ENCODE measurements at places on chromosomes 1 and 21.
A peak's percentile ranks its signal among the peaks of the same experiment; 100 is the strongest.

- no peaks in the 10 kb centered on the region for H3K36me3 ChIP-seq
- no peaks in the 10 kb centered on the region for H3K4me1 ChIP-seq
- no peak for DNase-seq
- no peaks in the 10 kb centered on the region for H3K27me3 ChIP-seq
- no peak overlapping the region for H3K4me3 ChIP-seq
- H3K27ac ChIP-seq: no peak overlapping the region
Measured at GRCh38 chr1:30763651-30764248, 6.2 kb upstream of the LAPTM5 start.

DNA sequence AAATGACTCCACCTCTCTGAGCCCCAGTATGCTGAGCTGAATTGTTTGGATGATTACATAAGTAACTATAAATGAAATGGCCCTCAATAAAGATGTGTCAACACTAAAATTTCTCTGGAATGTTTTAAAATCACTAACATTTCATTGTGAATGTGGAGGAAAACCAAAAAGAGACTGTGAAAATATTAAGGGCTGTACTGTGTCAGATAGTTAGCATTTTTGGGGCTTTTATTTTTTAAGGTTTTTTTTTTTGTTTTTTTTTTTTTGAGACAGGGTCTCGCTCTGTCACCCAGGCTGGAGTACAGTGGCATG, 6.3 kb downstream of the MYOC start:
- no peaks in the 10 kb centered on the region for H3K4me1 ChIP-seq
- peaks cover 20% of the 10 kb centered on the region for H3K27me3 ChIP-seq
- no peak for DNase-seq
- no peaks in the 10 kb centered on the region for H3K36me3 ChIP-seq
- no peak overlapping the region for H3K27ac ChIP-seq

DNA sequence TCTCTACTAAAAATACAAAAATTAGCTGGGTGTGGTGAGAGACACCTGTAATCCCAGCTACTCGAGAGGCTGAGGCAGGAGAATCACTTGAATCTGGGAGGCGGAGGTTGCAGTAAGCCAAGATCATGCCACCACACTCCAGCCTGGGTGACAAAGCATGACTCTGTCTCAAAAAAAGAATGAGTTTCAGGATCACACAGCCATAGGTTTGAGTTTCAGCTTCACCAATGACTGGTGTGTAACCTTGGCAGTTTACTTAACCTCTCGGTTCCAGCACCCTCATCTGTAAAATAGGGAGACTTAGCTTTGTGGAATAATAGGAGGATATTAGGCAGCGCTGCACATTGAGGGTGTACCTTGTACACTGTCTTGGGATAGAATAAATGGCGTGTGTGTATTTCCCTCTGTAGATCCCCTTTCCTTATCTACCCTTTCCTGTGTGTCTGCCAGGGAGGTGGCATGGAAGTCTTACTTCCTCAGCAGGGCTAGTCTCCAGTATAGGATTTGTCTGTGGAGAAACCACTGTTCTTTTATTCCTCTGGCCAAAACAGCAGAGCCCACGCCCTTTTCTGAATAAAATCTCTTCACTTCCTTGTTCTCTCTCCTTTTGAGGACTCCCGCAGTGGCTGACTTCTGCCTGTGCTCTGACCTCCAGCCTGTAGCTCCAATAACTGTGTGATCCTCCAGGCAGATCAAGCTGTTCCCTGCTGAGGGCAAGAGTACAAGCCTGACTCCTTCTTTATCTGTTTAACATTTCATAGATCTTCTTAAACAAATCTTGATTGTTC, 90.4 kb downstream of the HHAT start:
- no peaks in the 10 kb centered on the region for H3K27me3 ChIP-seq
- H3K27ac ChIP-seq: no peak overlapping the region
- no peak overlapping the region for H3K4me3 ChIP-seq
- no peaks in the 10 kb centered on the region for H3K4me1 ChIP-seq
- DNase-seq: no peak

DNA sequence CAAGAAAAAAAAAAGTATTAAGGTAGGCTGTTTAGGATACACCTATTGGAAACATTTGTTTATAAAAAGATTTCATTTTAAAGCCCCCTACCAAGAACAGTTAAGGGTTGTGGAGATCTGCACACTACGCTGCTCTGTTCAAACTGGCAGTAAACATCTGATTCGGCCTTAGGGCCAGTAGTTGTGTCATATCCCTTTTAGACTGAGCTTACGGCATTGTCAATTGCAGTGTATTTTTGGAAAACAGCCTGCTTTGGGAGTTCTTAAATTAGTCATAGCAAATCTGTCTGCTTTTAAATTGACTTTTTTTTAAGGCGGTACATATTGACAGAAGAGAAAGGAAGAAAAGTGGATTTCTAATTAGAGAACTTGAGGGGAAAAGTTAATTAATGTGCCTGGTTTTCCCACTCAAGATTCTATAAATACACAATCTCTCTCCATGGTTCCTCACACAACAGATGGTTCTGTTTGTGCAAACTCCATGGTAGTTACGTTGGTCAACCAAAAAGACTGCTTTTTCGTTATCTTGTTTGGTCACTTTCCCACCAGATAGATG, 1.7 kb upstream of the ELK4 start:
- H3K27ac ChIP-seq: no peak overlapping the region
- DNase-seq: peak; percentile 78
- no peaks in the 10 kb centered on the region for H3K27me3 ChIP-seq
- H3K4me3 ChIP-seq: no peak overlapping the region
- peaks cover 24% of the 10 kb centered on the region for H3K4me1 ChIP-seq

DNA sequence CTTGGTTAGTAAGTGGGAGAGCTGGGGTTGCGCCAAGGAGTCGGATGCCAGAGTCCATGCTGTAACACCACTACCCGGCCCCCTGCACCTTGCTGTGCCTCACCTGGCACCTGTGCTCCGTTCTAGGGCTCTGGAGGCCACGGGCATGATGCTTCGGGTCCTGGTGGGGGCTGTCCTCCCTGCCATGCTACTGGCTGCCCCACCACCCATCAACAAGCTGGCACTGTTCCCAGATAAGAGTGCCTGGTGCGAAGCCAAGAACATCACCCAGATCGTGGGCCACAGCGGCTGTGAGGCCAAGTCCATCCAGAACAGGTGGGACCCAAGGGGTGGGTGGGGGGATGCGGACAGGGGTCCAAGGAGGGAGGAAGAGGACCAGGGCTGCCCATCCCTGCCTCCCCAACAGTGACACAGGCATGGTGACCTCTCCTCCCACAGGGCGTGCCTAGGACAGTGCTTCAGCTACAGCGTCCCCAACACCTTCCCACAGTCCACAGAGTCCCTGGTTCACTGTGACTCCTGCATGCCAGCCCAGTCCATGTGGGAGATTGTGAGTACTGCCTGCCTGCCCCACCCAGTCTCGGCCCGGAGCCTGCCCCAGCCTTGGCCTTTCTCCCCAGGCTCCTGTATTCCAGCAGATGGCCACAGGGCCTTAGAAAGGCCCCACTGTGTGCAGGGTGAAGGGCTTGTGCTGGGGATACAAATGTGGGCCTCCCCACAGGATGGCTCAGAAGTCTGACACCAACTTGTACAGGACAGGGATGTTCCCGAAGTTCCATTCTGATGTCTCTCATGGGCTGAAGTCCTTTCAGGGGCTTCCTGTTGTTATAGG, 9.6 kb upstream of the HTR6 start:
- H3K4me1 ChIP-seq: peaks cover 24% of the 10 kb centered on the region
- no peak overlapping the region for H3K4me3 ChIP-seq
- no peak overlapping the region for H3K27ac ChIP-seq
- H3K27me3 ChIP-seq: no peaks in the 10 kb centered on the region
- no peaks in the 10 kb centered on the region for H3K36me3 ChIP-seq
- no peak for DNase-seq

- DNase-seq: no peak
- H3K27me3 ChIP-seq: no peaks in the 10 kb centered on the region
- H3K4me3 ChIP-seq: no peak overlapping the region
- H3K27ac ChIP-seq: no peak overlapping the region
- no peaks in the 10 kb centered on the region for H3K36me3 ChIP-seq
Measured at GRCh38 chr1:16162163-16162822, 6.4 kb upstream of the EPHA2 start.

DNA sequence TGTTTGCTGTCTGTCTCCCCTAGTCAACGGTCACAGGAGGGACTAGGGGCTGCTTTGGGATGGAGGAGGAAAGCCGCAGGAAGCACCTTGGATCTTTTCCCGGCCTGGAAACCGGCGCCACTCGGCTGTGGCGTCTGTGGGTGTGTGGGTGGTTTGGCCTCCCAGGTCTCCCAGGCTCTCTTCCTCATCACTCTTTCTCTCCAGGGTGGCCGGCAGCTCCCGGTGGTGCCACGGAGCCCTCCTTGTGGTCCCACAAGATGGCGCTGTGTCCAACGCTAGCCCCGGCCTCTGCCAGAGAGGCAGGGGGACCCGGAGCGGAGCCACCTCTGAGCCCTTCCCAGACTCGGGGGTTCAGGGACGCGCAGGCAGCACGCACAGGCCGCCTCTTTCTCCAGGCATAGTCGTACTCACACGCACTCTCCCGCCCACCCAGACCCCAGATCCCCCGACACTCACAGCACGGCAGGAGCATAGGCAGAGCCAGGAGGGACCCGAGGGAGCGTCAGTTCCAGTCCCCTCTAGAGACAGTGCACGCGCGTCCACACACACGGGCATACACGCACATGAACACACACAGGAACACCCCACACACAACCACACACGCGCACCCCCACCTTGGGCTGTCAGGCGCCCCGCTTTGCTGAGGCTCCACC, 31.2 kb downstream of the CDCP2 start:
- peaks cover 19% of the 10 kb centered on the region for H3K4me1 ChIP-seq
- no peaks in the 10 kb centered on the region for H3K27me3 ChIP-seq
- H3K4me3 ChIP-seq: peak overlapping the region; percentile 51

DNA sequence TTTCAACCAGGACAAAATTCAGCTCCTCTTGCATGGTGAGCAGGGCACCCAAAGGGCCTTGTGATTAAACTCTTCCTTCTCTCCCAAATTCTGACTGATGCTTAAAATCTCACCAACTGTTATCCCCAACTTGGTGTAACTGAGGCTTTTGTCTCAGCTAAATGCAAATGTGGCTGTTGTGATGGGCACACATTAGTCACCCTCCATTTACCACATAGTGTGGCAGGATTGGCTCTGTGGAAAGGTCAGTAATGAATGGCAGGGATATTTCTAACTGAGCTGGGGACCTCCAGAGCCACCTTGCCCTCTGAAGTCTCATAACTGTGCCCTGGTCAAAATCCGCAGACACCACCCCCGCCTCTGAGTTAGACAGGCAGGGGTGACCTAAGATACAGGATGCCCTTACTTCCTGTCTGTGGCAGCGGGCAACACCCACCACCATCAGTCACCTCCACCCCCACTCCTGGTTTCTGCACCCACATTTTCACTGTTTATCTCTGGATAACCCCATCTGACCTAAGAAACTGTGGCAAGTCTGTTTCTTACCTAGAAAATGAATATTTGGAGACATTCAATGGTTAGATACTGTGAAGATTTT, 25.4 kb upstream of the RGS16 start:
- H3K27me3 ChIP-seq: no peaks in the 10 kb centered on the region
- DNase-seq: no peak
- H3K27ac ChIP-seq: no peak overlapping the region
- no peak overlapping the region for H3K4me3 ChIP-seq
- H3K36me3 ChIP-seq: no peaks in the 10 kb centered on the region
- peaks cover 3% of the 10 kb centered on the region for H3K4me1 ChIP-seq

DNA sequence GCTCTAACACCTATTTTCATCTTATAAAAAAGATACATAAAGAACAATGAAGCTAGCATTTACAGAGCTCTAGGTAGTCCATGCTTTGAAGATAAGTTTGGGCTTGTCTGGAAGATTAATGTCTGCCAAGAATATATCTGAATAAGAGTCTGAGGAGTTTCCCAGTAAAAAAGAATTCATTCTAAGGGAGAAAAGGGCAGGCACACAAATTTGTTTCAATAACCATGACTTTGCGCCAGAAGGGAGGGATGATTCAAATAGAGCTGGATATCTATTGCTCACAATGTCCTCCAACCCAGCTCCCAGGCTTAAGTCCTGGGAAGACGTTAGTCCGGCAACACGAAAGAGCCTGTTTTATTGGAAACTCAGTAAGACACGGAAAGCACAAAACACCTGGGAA, 9.7 kb upstream of the TTLL7 start:
- H3K4me3 ChIP-seq: no peak overlapping the region
- H3K36me3 ChIP-seq: no peaks in the 10 kb centered on the region
- no peak overlapping the region for H3K27ac ChIP-seq
- DNase-seq: no peak
- H3K27me3 ChIP-seq: no peaks in the 10 kb centered on the region

DNA sequence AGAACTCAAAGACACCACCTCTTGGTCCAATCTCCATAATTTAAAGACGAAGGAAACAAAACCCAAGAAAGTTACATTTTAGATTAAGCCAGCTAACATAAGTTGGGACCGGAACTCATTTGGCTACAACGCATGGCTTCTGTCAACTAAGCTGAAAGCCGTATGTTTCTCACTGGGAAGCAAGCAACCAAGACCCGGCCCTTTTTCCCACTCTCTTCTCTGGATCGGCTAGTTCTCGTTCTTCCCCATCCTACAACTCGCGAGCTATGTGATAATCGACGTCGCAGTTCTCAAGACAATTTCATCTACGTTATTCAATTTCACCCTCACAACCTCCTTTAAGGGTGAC, 601 bp downstream of the CCT8 start:
- DNase-seq: peak; percentile 14
- H3K36me3 ChIP-seq: peaks cover 27% of the 10 kb centered on the region
- H3K27me3 ChIP-seq: no peaks in the 10 kb centered on the region
- peaks cover 42% of the 10 kb centered on the region for H3K4me1 ChIP-seq

- H3K27me3 ChIP-seq: no peaks in the 10 kb centered on the region
- peaks cover 3% of the 10 kb centered on the region for H3K4me1 ChIP-seq
- DNase-seq: no peak
- no peak overlapping the region for H3K4me3 ChIP-seq
- no peak overlapping the region for H3K27ac ChIP-seq
Measured at GRCh38 chr1:227880342-227880924, 65.0 kb downstream of the PRSS38 start.

GRCh38 chr1:153572569-153573015, 6.9 kb upstream of the S100A2 start:
- no peaks in the 10 kb centered on the region for H3K27me3 ChIP-seq
- H3K4me3 ChIP-seq: 0 out of 2 replicates have a peak overlapping the region, but pooled peaks have one; percentile 0
- DNase-seq: peak; percentile 94
- peak overlapping the region; percentile 76 for H3K27ac ChIP-seq
- H3K36me3 ChIP-seq: no peaks in the 10 kb centered on the region
- H3K4me1 ChIP-seq: peaks cover 39% of the 10 kb centered on the region

DNA sequence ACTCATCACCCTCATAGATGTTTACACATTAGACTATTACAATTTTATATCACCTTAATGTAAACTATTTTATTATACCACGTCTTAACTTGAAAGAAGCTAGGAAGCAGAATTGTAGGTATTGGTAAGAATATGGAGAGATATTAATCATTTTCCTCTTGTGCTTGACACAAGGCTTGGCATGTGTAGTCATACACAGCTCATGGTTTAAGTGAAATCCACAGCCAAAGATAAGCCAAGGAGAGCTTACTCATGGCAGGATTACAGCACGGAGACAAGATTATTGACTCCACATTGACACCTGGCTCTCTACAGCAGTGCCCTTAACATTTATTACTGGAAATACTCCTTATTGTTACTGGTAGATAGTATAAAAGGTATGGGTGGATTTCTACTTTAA, 68.4 kb upstream of the ADGRL4 start:
- peaks cover 12% of the 10 kb centered on the region for H3K4me1 ChIP-seq
- H3K27ac ChIP-seq: no peak overlapping the region
- no peaks in the 10 kb centered on the region for H3K27me3 ChIP-seq
- H3K4me3 ChIP-seq: no peak overlapping the region

- H3K4me3 ChIP-seq: no peak overlapping the region
- H3K4me1 ChIP-seq: peaks cover 21% of the 10 kb centered on the region
- peak overlapping the region; percentile 59 for H3K27ac ChIP-seq
- DNase-seq: peak; percentile 100
Measured at GRCh38 chr1:172837816-172838679, 179.1 kb downstream of the FASLG start.

All from PC-3 (cell line).